ENCODE measurements at places on chromosomes 7 and 10. TPM values are rescaled to one million over a fixed set of nuclear protein-coding genes. Genes with fewer than 3 reads are reported as not detected.
A peak's percentile ranks its signal among the peaks of the same experiment; 100 is the strongest.

GRCh38 chr7:142916508-142916907 is 17.0 kb downstream of the TRPV5 start:
- no peak for DNase-seq
- no peak overlapping the region for H3K4me3 ChIP-seq
- no peaks in the 10 kb centered on the region for H3K4me1 ChIP-seq
- no peaks in the 10 kb centered on the region for H3K36me3 ChIP-seq

- H3K36me3 ChIP-seq = no peaks in the 10 kb centered on the region
- H3K4me3 ChIP-seq = no peak overlapping the region
- no peaks in the 10 kb centered on the region for H3K27me3 ChIP-seq
- no peak for DNase-seq
- H3K27ac ChIP-seq = no peak overlapping the region
- no peaks in the 10 kb centered on the region for H3K4me1 ChIP-seq
Observed at GRCh38 chr7:153401795-153402720, 642.5 kb downstream of the ACTR3B start.

DNA sequence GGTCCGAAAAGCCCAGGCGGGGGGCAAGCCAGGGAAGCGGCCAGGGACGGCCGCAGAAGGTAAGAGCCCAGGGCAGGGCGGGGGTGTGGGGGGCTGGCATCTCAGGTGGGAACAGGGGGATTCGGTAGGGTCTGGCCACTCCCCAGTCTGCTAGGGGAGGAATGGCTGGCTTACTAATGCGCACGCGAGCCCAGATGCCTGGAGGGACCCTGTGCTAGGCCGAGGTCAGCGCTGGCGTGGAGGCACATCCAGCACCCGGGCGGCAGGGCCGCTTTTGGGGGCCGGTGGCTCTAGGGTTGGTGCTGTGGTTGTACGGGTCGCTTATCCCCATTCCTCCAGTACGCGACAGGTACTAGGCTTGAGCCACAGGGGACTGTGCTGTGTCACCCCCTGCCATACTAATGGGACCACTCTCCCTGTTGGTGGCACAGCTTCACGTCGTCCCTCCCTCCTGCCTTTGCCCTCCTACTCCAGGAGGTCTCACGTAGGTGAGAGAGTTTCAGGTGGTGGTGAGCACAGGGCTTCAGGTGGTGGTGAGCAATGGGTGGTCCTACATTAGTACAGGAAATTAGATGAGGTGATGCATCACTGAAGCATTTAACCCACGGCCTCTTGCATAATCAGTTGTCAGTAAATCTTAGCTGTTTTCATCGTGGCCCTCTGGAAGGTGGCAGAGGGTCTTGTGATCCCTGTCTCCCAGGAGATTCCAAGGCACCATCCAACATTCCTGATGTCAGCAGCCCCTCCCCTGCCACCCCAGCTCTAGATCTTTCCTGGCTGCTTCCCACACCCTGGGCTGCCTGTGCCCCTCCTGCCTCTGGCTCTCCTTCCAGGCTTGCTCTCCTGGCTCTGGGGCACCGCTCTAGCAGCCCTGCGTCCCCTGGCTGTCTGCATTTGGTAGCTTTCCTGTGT is 971 bp downstream of the AEBP1 start:
- H3K27ac ChIP-seq = no peak overlapping the region
- H3K36me3 ChIP-seq = no peaks in the 10 kb centered on the region
- peaks cover 33% of the 10 kb centered on the region for H3K4me1 ChIP-seq
- peak; percentile 46 for DNase-seq

DNA sequence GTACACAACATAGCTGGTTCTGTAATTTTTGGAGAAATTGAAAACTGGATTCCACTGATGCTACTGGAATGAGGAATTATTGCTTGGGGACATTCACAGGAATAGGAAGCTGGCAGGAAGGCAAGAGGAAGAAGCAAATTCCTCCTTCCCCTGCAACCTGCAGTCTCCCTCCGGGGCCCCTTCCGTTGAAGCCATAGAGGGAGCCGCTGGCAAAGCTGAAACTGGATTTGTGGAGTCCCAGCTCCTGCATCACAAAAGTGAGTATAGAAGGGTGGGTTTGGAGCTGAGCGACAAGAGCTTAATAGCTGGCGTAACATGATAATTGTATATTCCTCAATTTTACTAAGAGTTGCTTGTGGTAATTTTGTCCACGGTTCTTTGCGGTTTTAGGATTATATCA is 190.8 kb downstream of the ADRA2A start:
- no peak for DNase-seq
- no peaks in the 10 kb centered on the region for H3K27me3 ChIP-seq
- no peaks in the 10 kb centered on the region for H3K4me1 ChIP-seq

- no peaks in the 10 kb centered on the region for H3K4me1 ChIP-seq
- DNase-seq = no peak
- no peak overlapping the region for H3K27ac ChIP-seq
- no peak overlapping the region for H3K4me3 ChIP-seq
- no peaks in the 10 kb centered on the region for H3K27me3 ChIP-seq
Observed at GRCh38 chr7:133349101-133349500, 96.2 kb downstream of the EXOC4 start.

DNA sequence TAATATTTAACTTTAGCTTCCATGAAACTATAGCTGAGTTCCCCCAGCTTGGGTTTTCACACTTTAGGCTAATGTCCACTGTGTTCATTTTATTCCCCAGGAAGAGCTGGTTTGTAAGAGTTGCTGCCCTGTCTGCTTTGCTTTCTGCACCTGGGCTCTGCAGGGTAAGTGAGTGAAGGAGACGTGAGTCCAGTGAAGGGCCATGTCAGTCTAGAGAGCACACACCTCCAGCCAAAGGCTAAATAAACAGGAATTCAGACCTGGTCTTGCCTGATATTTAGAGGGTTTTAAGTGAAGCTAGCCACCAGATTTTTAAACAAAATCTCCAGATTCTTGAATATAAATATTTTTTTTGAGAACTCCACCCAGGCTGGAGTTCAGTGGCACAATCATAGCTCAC is 24.5 kb upstream of the FZD1 start:
- no peak overlapping the region for H3K4me3 ChIP-seq
- H3K36me3 ChIP-seq = no peaks in the 10 kb centered on the region
- H3K27me3 ChIP-seq = no peaks in the 10 kb centered on the region
- H3K27ac ChIP-seq = no peak overlapping the region
- no peak for DNase-seq

GRCh38 chr10:32059472-32059871 is 3.2 kb upstream of the KIF5B start:
- no peak for DNase-seq
- no peak overlapping the region for H3K27ac ChIP-seq
- H3K27me3 ChIP-seq = no peaks in the 10 kb centered on the region
- no peaks in the 10 kb centered on the region for H3K36me3 ChIP-seq
- no peak overlapping the region for H3K4me3 ChIP-seq
- 0 out of 2 replicates have a peak, but pooled peaks cover 2% of the 10 kb centered on the region for H3K4me1 ChIP-seq

- DNase-seq = no peak
- no peak overlapping the region for H3K4me3 ChIP-seq
- no peaks in the 10 kb centered on the region for H3K4me1 ChIP-seq
- H3K36me3 ChIP-seq = no peaks in the 10 kb centered on the region
Observed at GRCh38 chr10:3955955-3956617, 171.1 kb upstream of the KLF6 start.

- H3K27ac ChIP-seq = no peak overlapping the region
- no peaks in the 10 kb centered on the region for H3K36me3 ChIP-seq
- no peaks in the 10 kb centered on the region for H3K27me3 ChIP-seq
- peaks cover 5% of the 10 kb centered on the region for H3K4me1 ChIP-seq
- H3K4me3 ChIP-seq = no peak overlapping the region
- DNase-seq = no peak
Observed at GRCh38 chr7:28698840-28699239, 259.3 kb downstream of the TRIL start.

- peaks cover 8% of the 10 kb centered on the region for H3K4me1 ChIP-seq
- H3K4me3 ChIP-seq = no peak overlapping the region
Observed at GRCh38 chr7:134710511-134710853, 63.8 kb downstream of the BPGM start.

DNA sequence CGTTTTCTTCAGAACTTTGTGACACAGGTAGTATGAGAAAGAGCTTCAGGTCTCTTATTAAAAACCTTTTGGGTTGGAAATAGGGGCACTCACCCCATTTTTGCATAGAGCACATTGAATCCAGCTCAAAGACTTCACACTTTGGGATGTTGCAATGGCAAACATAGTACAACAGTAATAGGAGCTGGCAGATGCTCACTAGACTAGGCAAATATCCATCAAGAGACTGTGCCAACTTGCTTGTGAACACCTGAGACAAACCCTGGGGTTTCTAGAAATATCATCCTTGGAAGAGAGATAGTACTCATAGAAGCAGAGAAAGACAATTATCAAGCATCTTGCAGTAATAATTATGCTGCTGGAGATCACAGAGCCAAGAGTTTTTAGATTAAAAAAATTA is 280.0 kb downstream of the CACNA2D1 start:
- peaks cover 2% of the 10 kb centered on the region for H3K4me1 ChIP-seq
- no peak overlapping the region for H3K27ac ChIP-seq
- no peaks in the 10 kb centered on the region for H3K36me3 ChIP-seq
- H3K27me3 ChIP-seq = no peaks in the 10 kb centered on the region
- H3K4me3 ChIP-seq = no peak overlapping the region

- peak; percentile 38 for DNase-seq
- H3K36me3 ChIP-seq = no peaks in the 10 kb centered on the region
- H3K27me3 ChIP-seq = no peaks in the 10 kb centered on the region
Observed at GRCh38 chr10:60171436-60172013, 218.2 kb downstream of the ANK3 start.

- H3K27me3 ChIP-seq = no peaks in the 10 kb centered on the region
- no peak overlapping the region for H3K27ac ChIP-seq
- no peak for DNase-seq
- H3K36me3 ChIP-seq = no peaks in the 10 kb centered on the region
Observed at GRCh38 chr7:75691793-75692543, 46.8 kb downstream of the HIP1 start.

- H3K27ac ChIP-seq = no peak within 1 kb of the TSS
- peak within 1 kb of the TSS; percentile 65 for H3K4me3 ChIP-seq
- no peaks in the 10 kb centered on the region for H3K36me3 ChIP-seq
Observed at GRCh38 chr10:102241444-102242117, at the start of gene PITX3. PITX3 (minus strand) TSS chr10:102241512; CDS start chr10:102232080, 9,432 bp downstream.

DNA sequence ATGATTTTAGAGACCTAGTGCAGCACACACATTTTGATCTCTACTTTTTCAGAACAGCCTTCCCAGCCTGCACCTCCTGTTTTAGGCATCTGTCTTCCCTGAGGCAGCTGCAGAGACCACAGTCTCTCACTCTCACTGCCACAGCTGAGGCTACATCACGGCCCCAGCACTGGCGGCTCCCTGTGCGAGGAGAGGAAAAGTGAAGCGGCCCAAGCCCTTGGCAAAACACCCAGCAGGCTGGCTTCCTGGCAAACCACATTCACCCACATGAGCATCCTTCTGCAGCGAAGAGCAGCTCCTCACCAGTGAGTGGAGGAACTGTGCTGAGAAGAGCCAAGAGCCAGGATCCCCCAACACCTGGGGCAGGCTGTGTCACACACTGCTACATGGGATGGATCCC is 14.0 kb downstream of the HUS1 start:
- no peak overlapping the region for H3K4me3 ChIP-seq
- peaks cover 50% of the 10 kb centered on the region for H3K36me3 ChIP-seq
- H3K27me3 ChIP-seq = no peaks in the 10 kb centered on the region

DNA sequence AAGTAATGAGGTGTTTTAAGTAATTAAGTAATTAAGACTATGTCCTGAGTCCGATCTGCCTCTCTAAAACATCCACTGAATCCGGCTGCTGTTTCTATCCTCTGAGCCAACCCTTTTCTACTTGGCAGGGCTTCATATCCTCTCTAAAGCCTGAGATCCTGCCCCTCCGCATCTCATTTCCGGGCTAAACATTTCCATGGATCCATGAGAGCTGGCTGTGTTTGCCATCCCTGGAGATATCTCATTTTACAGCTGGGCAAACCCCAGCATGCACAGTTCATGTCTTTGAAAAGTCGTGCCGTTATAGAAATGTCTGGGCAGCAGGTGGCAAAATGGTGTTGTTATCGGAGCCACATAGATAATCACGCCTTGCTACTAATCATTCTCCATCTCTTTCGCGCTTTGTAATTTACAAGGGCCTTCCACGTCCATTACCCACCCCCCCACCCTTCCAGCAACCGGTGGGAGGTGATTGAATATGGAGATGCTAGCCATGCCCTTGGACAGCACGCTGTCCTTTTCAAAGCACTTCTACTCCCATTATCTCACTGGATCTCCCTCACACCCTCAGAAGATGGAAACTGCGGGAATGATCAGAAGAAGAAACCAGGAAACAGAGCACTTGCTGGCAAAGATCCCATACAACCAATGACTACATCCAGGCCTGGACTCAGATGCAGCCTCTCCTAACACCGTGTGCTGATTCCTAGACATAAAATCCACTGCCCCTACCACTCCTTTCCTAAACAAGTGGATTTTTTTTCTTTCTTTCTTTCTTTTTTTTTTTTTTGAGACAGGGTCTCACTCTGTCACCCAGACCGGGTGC is 1189.2 kb downstream of the TYW1 start:
- no peak overlapping the region for H3K27ac ChIP-seq
- DNase-seq = no peak
- no peaks in the 10 kb centered on the region for H3K4me1 ChIP-seq
- no peaks in the 10 kb centered on the region for H3K27me3 ChIP-seq

DNA sequence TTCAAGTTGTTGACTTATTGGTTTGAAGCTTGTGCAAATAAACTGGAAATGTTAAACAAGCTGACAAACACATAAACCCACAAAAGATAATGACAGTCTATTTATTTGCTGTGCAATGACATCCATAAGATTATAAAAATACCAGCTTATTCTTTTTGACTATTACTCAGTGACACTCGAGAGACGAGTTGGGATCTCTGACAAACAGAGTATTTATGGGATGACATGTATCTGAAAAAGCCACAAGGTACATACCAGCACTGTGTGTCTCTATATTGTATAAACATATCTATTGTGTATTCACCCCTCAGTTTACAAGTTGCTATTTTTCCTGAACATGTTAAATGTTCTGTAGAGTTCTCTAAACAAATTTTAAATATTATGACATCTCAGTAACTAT is 88.9 kb downstream of the CHRM2 start:
- H3K27ac ChIP-seq = peak overlapping the region; percentile 100
- no peaks in the 10 kb centered on the region for H3K27me3 ChIP-seq
- H3K4me3 ChIP-seq = no peak overlapping the region
- peak; percentile 43 for DNase-seq
- H3K36me3 ChIP-seq = peaks cover 30% of the 10 kb centered on the region
- peaks cover 22% of the 10 kb centered on the region for H3K4me1 ChIP-seq

DNA sequence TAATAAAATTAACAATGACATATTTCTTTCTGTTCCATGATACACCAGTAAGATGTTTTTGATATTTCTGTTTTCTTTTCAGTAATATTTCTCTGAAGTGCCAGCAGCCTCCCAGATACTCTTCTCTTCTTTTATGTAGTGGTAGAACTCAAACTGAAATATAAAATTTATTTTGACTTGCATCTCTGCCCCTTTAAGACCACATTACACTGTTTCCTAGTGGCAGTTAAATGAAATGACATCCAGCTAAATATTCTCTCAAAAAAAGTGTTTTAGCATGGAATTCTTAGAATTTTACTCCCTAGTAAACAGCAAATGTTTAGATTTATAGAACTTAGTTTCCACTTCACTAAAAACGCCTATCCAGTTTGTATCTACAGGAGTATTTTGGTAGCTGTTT is 237.2 kb upstream of the MTPN start:
- no peak overlapping the region for H3K4me3 ChIP-seq
- no peaks in the 10 kb centered on the region for H3K4me1 ChIP-seq
- H3K36me3 ChIP-seq = no peaks in the 10 kb centered on the region
- no peaks in the 10 kb centered on the region for H3K27me3 ChIP-seq
- H3K27ac ChIP-seq = no peak overlapping the region

TUBB8 gene
- not detected for total RNA-seq

SKIDA1 gene
- 0.56 TPM for total RNA-seq

TPK1 gene
- 1.1 TPM for total RNA-seq

RNF148 gene
- total RNA-seq = not detected

IL6 gene
- 18.3 TPM for total RNA-seq

GIMAP2 gene
- not detected for total RNA-seq

GJD4 gene
- total RNA-seq = not detected

GNAI1 gene
- total RNA-seq = 44.2 TPM

OR2A12 gene
- not detected for total RNA-seq
